ENCODE measurements at places on chromosomes 16 and 17. TPM values are rescaled to one million over a fixed set of nuclear protein-coding genes. Genes with fewer than 3 reads are reported as not detected.

GRCh38 chr16:51994597-51994996, 552.3 kb downstream of the TOX3 start:
- H3K4me1 ChIP-seq = no peaks in the 10 kb centered on the region
- H3K27ac ChIP-seq = peak overlapping the region; percentile 38
- H3K36me3 ChIP-seq = no peaks in the 10 kb centered on the region
- peak; percentile 93 for DNase-seq

GRCh38 chr17:8153957-8154607, 1.9 kb upstream of the PER1 start:
- H3K36me3 ChIP-seq = no peaks in the 10 kb centered on the region
- peak overlapping the region; percentile 81 for H3K4me3 ChIP-seq
- H3K4me1 ChIP-seq = peaks cover 11% of the 10 kb centered on the region
- H3K27ac ChIP-seq = peak overlapping the region; percentile 99

DNA sequence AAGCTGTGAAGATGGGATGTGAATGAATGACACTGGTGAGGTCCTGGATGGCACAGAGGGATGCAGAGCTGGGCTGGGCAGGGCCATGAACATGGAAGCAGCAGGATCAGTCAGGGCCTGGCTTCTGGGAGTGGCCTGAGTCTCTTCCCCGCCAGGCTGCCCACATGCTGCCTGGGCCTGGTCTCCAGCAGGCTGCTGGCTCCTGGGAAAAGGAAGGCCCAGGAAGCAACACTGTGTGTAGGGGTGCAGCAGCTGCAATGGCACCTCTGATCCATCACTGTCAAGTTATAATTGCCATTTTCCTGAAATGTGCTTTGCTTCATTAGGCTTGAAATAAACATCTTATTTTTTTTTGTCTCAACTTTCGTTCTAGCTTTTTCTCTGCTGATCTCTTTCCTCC, 260.2 kb upstream of the N4BP1 start:
- no peak overlapping the region for H3K27ac ChIP-seq
- H3K4me1 ChIP-seq = no peaks in the 10 kb centered on the region
- no peaks in the 10 kb centered on the region for H3K36me3 ChIP-seq
- DNase-seq = no peak

GRCh38 chr16:66552286-66553177, at the start of gene CKLF:
CKLF (plus strand) TSS chr16:66552576; CDS start chr16:66552716, 140 bp downstream.
- peak within 1 kb of the TSS; percentile 71 for H3K27ac ChIP-seq

Gene XAF1
- 4.3 TPM for total RNA-seq

DNA sequence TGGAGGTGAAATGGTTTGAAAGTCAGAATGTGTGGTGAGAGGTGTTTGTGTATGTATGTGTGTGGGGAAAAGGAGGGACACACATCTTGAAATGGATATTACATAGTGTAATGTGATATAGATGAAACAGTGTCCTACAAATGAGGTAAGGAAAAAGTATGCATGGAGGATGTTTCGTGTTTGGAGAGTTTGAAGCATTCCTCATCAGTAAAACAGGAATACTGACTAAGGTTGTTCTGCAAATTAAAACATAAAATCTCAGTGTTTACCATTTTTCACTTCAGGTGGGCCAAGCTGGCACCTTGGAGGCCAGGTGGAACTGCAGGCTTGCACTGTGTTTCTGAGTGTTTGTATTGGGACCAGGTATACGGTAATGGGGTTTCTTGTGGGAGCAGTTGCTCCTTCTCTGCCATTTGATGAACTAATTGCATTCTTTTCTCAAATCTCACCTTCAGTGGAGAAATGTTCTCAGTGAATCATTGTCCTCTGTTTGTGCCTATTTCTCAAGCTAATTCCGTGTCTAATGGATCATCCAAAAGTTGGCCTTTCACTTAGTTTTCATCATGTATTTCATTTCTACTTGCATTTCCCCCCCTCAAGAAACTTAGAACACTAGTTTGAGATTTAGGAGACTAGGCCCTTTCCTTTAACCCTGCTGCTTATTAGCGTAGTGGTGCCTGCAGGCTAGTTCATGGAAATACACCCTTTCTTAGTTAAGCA, 8.2 kb upstream of the TBKBP1 start:
- H3K4me3 ChIP-seq = no peak overlapping the region
- H3K27me3 ChIP-seq = no peaks in the 10 kb centered on the region
- no peak overlapping the region for H3K27ac ChIP-seq
- no peak for DNase-seq

- no peak overlapping the region for H3K27ac ChIP-seq
- no peaks in the 10 kb centered on the region for H3K36me3 ChIP-seq
- no peaks in the 10 kb centered on the region for H3K27me3 ChIP-seq
Measured at GRCh38 chr16:73190256-73190655, 142.3 kb upstream of the ZFHX3 start.

DNA sequence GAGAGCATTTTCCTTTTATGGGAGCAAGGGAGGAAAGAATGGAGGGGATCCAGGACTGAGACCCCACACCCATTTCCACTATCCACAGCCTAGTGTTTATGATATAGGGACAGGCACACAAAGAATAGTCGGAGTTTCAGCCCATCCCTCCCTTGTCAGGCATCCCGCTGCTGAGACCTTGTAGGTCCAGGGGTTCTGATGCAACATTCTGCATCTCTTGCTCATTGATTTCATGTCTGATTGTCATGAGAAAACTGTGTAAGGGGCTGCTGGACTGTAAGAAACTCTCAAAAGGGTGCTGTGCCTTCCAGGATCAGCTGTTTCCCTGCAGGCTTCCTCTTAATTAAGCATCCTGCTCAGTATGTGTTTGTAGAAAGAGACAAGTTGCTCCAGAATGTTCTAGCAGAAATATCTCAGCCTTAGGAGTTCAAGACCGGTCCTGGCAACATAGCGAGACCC, 5.3 kb upstream of the POLR3E start:
- no peak for DNase-seq
- H3K36me3 ChIP-seq = no peaks in the 10 kb centered on the region
- H3K4me3 ChIP-seq = no peak overlapping the region
- no peak overlapping the region for H3K27ac ChIP-seq

DNA sequence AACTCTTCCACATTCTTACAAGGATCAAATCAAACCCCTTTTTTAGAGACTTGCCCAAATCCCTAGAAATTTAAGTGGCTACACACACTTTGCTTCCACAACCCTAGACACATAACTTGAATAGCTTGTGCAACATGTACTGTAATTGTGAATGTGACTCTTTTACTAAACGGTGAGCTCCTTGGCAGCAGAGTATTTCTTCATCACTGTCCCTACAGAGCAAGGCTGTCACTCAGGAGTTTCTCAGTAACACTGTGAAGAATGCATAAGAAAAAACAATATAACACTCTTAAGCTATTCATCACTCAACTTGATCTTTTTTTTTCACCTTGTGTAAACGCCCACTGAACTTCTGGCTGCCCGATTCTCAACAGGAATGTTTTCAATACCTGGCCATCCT, 53.8 kb upstream of the ADAMTS18 start:
- H3K27me3 ChIP-seq = no peaks in the 10 kb centered on the region
- no peak for DNase-seq
- H3K27ac ChIP-seq = no peak overlapping the region
- H3K4me1 ChIP-seq = no peaks in the 10 kb centered on the region

GRCh38 chr17:72725433-72726068, 366.9 kb downstream of the SLC39A11 start:
- no peaks in the 10 kb centered on the region for H3K27me3 ChIP-seq
- no peak overlapping the region for H3K27ac ChIP-seq
- peak; percentile 30 for DNase-seq
- no peaks in the 10 kb centered on the region for H3K4me1 ChIP-seq
- H3K4me3 ChIP-seq = no peak overlapping the region
- H3K36me3 ChIP-seq = no peaks in the 10 kb centered on the region

GRCh38 chr17:72110942-72111318, 9.9 kb upstream of the SOX9 start:
- H3K27ac ChIP-seq = no peak overlapping the region
- no peaks in the 10 kb centered on the region for H3K27me3 ChIP-seq
- H3K4me3 ChIP-seq = no peak overlapping the region
- H3K36me3 ChIP-seq = no peaks in the 10 kb centered on the region
- DNase-seq = no peak

GRCh38 chr16:24125214-24125613, 130.9 kb upstream of the CACNG3 start:
- H3K27ac ChIP-seq = no peak overlapping the region
- H3K36me3 ChIP-seq = no peaks in the 10 kb centered on the region
- no peak overlapping the region for H3K4me3 ChIP-seq
- H3K4me1 ChIP-seq = no peaks in the 10 kb centered on the region

Gene TPSD1
- not detected for total RNA-seq

Gene ATP2C2
- 6.3 TPM for total RNA-seq

Gene SMIM22
- 69.1 TPM for total RNA-seq

- no peak for DNase-seq
- no peak overlapping the region for H3K27ac ChIP-seq
- H3K4me1 ChIP-seq = no peaks in the 10 kb centered on the region
- no peak overlapping the region for H3K4me3 ChIP-seq
Measured at GRCh38 chr17:21388944-21389343, 12.8 kb downstream of the KCNJ12 start.

GRCh38 chr17:50911450-50911849, 45.3 kb upstream of the TOB1 start:
- no peak for DNase-seq
- no peaks in the 10 kb centered on the region for H3K36me3 ChIP-seq
- H3K4me3 ChIP-seq = no peak overlapping the region
- peak overlapping the region; percentile 97 for H3K27ac ChIP-seq

GRCh38 chr17:58375811-58376210, 23.8 kb upstream of the SUPT4H1 start:
- DNase-seq = no peak
- H3K36me3 ChIP-seq = no peaks in the 10 kb centered on the region
- peaks cover 28% of the 10 kb centered on the region for H3K4me1 ChIP-seq
- H3K27me3 ChIP-seq = no peaks in the 10 kb centered on the region
- no peak overlapping the region for H3K4me3 ChIP-seq

Gene SLC13A2
- not detected for total RNA-seq

- no peaks in the 10 kb centered on the region for H3K36me3 ChIP-seq
- H3K4me3 ChIP-seq = no peak overlapping the region
- no peak for DNase-seq
- H3K4me1 ChIP-seq = no peaks in the 10 kb centered on the region
- H3K27me3 ChIP-seq = no peaks in the 10 kb centered on the region
Measured at GRCh38 chr16:31395647-31396046, 2.5 kb downstream of the ITGAD start.

GRCh38 chr17:17540278-17540906, 44.2 kb upstream of the RASD1 start:
- H3K4me3 ChIP-seq = no peak overlapping the region
- H3K27me3 ChIP-seq = no peaks in the 10 kb centered on the region
- H3K36me3 ChIP-seq = no peaks in the 10 kb centered on the region
- no peak overlapping the region for H3K27ac ChIP-seq
- no peak for DNase-seq

GRCh38 chr17:78986649-78987328, 7.1 kb upstream of the LGALS3BP start:
- peaks cover 10% of the 10 kb centered on the region for H3K4me1 ChIP-seq
- H3K4me3 ChIP-seq = peak overlapping the region; percentile 35
- H3K36me3 ChIP-seq = no peaks in the 10 kb centered on the region
- peak; percentile 41 for DNase-seq
- H3K27ac ChIP-seq = peak overlapping the region; percentile 52

- H3K4me1 ChIP-seq = peaks cover 14% of the 10 kb centered on the region
- no peak overlapping the region for H3K4me3 ChIP-seq
- H3K27ac ChIP-seq = no peak overlapping the region
- H3K36me3 ChIP-seq = peaks cover 12% of the 10 kb centered on the region
Measured at GRCh38 chr17:42472709-42473521, 14.2 kb downstream of the ATP6V0A1 start.

- no peak overlapping the region for H3K27ac ChIP-seq
- no peak for DNase-seq
- no peak overlapping the region for H3K4me3 ChIP-seq
- H3K36me3 ChIP-seq = no peaks in the 10 kb centered on the region
- H3K4me1 ChIP-seq = no peaks in the 10 kb centered on the region
Measured at GRCh38 chr16:71351558-71351901, 7.0 kb upstream of the CALB2 start.

DNA sequence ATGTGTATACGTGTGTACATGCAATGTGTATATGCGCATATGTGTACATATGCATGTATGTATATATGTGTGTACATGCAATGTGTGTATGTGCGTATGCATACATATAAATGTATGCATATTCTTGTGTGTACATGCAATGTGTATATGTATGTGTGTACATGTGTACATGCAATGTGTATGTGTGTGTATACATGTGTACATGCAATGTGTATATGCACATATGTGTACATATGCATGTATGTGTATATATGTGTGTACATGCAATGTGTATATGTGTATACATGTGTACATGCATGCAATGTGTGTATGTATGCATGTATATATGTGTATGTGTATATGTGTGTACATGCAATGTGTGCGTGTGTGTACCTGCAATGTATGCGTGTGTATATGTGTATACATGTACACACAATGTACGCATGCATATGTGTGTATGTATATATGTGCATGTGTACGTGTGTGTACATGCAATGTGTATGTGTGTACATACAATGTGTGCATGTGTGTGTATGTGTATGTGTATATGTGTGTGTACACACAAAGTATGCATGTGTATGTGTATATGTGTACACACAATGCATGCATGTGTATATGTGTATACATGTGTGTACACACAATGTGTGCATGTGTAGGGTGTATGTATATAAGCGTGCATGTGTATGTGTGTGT, 167.7 kb downstream of the SHISA9 start:
- no peaks in the 10 kb centered on the region for H3K36me3 ChIP-seq
- H3K27ac ChIP-seq = no peak overlapping the region
- no peaks in the 10 kb centered on the region for H3K4me1 ChIP-seq
- no peak overlapping the region for H3K4me3 ChIP-seq
- no peaks in the 10 kb centered on the region for H3K27me3 ChIP-seq

Gene RND2
- total RNA-seq = 0.57 TPM

Gene SPEM3
- not detected for total RNA-seq

GRCh38 chr17:38753071-38753506, 548 bp downstream of the PSMB3 start:
- H3K27me3 ChIP-seq = no peaks in the 10 kb centered on the region
- no peaks in the 10 kb centered on the region for H3K36me3 ChIP-seq
- peak overlapping the region; percentile 80 for H3K4me3 ChIP-seq
- H3K27ac ChIP-seq = peak overlapping the region; percentile 86
- peak; percentile 62 for DNase-seq

Gene IL17C
- not detected for total RNA-seq

Gene FAM234A
- 41.7 TPM for total RNA-seq

DNA sequence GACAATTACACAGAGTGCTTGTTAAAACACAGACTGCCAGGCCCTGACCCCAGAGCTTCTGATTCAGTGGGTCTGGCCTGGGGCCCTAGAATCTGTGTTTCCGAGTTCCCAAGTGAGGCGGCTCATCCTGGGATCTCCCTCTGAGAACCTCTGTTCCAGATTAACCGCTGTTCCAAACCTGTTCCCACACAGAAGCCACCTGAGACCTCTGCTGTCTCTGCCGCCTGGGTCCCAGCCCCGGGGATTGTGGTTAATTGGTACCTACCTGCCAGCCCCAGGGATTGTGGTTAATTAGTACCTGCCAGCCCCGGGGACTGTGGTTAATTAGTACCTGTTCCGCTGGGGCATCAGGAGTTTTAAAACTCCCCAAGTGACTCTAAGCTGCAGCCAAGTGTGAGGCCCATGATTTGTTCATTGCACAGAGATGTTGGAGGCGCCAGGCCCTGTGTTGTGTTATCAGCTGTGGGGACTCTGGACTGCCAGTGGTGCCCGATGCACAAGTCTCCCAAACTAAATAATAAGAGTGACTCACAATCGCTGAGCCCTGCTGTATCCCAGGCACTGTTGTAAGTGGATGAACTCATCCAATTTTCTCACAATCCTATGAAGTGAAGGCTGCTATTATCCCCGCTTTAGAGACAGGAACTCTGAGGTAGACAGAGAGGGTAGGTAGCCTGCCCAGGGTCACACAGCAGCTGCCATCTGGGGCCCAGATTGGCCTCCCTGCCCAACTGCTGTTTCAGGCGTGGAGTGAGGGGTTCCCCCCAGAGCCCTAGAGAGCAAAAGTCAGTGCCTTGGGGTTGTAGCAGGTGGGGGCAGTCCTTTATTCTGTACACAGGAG, 219.7 kb downstream of the IRF8 start:
- H3K27me3 ChIP-seq = no peaks in the 10 kb centered on the region
- no peak overlapping the region for H3K27ac ChIP-seq
- no peak for DNase-seq
- no peaks in the 10 kb centered on the region for H3K36me3 ChIP-seq

All from pancreas (tissue), 10 donors.